Sciatic nerve (tissue), 2 donors: ENCODE measurements at places on chromosomes 12 and 14.

- no peak for DNase-seq
These were observed 65.2 kb downstream of the PAPOLA start for GRCh38 chr14:96567289-96567899.

DNA sequence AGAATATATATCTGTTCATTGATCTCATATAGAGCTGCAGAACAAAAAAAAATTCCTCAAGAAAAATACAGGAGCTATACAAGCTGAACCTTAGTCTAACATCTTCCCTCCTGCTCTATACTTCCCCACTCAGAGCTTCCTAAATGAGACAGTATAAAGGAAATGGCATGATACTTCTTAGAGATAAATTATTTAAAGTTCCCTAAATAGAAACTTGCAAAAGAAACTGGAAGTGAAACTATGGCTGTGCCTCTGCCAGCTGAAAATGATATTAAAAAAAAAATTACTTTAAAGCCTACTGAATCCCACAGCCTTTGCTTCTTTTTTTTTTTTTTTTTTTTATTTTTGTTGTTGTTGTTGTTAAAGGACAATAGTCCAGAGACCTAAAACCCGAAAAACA, 11.6 kb upstream of the NEK9 start:
- DNase-seq = no peak

DNA sequence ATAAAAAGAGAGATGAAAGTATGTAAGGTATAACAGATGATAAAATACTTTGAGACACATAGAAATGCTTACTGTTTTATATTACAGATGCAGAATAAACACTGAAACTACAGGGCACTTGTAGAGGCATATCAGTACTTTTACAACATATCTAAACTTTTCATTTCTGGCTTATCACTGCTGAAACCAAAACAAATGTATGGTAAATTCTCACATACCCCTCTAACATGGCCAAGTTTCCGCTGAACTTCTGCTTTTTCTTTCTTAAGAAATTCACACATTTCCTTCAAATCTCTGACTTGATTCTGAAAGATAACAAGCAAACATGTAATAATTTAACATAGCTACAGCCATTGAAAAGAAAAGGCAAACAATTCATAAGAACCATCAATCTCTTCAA, 33.3 kb upstream of the C12orf50 start:
- DNase-seq = no peak

GRCh38 chr14:31828946-31829868, 247.9 kb upstream of the ARHGAP5 start:
- no peak for DNase-seq

DNA sequence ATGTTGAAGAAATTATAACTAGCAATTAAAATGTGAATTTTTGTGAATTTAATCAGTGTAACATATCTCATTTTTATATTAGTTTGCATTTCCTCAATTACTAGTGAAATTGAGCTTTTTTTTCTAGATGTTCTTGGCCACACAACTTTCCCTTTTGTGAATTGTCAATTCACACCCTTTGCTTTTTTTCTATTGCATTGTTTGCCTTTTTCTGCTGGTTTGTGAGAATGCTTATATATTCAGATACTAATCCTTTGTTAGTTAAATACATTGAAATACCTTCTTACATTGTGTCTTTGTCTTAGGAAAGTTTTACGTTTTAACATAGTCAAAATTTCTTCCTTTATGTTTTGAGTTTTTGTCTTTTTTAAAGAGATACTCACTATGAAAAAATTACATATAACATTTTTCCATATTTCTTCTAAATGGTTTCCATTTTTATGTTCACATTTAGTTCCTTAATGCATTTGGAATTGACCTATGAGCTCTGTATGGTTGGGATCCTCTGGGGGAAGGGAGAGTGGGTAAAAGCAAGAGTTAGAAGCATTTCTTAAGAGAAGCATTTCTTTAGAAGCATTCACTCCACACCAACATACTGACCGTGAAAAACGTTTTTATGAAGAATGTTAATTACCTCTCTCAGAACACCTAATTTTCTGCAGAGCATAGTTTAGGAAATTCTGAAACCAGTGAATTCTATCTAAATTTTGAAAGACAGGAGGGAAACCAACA, 126.0 kb downstream of the CAPZA3 start:
- no peak for DNase-seq

DNA sequence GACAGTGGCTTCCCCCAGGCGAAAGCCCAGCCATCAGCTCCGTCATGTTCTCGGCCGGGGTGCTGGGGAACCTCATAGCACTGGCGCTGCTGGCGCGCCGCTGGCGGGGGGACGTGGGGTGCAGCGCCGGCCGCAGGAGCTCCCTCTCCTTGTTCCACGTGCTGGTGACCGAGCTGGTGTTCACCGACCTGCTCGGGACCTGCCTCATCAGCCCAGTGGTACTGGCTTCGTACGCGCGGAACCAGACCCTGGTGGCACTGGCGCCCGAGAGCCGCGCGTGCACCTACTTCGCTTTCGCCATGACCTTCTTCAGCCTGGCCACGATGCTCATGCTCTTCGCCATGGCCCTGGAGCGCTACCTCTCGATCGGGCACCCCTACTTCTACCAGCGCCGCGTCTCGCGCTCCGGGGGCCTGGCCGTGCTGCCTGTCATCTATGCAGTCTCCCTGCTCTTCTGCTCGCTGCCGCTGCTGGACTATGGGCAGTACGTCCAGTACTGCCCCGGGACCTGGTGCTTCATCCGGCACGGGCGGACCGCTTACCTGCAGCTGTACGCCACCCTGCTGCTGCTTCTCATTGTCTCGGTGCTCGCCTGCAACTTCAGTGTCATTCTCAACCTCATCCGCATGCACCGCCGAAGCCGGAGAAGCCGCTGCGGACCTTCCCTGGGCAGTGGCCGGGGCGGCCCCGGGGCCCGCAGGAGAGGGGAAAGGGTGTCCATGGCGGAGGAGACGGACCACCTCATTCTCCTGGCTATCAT, 663 bp downstream of the PTGER2 start:
- no peak for DNase-seq

DNA sequence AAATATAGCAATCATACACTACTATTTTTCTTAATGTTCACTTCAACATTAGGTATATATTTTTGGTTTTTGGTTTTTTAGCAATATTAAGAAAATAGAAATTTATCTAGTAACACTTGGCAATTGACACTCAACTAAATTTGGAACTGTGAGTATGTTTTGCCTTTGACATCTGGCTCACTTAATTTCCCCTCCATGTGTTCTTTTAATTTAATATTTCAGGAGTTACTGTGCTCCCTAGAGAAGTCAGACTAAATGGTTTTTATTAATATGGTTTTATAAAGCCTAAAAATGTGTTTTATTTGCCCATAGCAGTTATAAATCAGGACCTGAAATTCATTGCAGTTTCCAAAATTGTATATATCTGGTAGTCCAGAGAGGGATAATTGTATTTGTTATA, 175.3 kb upstream of the AVPR1A start:
- no peak for DNase-seq

- DNase-seq = no peak
These were observed 1.7 kb downstream of the CREBL2 start for GRCh38 chr12:12613344-12613743.

DNA sequence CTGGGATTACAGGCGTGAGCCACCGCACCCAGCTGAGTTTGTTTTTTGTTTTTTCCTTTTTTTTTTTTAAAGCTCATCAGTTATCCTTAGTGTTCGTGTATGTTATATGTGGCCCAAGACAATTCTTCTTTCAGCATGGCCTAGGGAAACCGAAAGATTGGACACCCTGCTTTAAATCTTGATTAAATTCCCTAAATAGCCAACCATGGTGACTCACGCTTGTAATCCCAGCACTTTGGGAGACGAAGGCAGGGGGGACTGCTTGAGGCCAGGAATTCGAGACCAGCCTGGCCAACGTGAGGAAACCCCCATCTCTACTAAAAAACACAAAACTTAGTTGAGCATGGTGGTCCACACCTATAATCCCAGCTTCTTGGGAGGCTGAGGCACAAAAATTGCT, 131.1 kb downstream of the MED13L start:
- no peak for DNase-seq

GRCh38 chr14:86858591-86858990, 1134.4 kb downstream of the GALC start:
- DNase-seq = no peak

- DNase-seq = no peak
These were observed 52.3 kb upstream of the TRIM9 start for GRCh38 chr14:51147183-51147582.

- no peak for DNase-seq
These were observed 82.0 kb upstream of the WSCD2 start for GRCh38 chr12:108047071-108047550.

DNA sequence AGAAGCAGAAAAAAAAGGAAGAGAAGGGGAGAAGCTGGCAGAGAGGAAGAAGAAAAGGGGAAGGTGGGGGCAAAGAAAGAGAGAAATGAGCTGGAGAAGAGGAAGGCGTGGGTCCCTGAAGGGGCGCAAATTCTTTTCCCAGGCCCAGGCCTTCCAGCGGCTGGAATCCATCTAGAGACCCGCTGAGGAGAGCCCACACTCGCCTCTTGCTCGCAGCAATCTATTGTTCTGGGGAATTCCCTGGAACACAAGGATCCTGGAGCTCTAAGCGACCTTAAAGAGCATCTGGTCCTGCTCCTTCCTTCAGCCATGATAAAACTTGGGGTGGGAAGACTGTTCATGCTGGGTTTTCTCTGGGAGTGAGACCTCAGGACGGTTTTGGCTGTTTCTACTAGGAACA, 41.2 kb upstream of the FKBP4 start:
- no peak for DNase-seq

- DNase-seq = no peak
These were observed 119.7 kb downstream of the SLC25A47 start for GRCh38 chr14:100442498-100443490.

DNA sequence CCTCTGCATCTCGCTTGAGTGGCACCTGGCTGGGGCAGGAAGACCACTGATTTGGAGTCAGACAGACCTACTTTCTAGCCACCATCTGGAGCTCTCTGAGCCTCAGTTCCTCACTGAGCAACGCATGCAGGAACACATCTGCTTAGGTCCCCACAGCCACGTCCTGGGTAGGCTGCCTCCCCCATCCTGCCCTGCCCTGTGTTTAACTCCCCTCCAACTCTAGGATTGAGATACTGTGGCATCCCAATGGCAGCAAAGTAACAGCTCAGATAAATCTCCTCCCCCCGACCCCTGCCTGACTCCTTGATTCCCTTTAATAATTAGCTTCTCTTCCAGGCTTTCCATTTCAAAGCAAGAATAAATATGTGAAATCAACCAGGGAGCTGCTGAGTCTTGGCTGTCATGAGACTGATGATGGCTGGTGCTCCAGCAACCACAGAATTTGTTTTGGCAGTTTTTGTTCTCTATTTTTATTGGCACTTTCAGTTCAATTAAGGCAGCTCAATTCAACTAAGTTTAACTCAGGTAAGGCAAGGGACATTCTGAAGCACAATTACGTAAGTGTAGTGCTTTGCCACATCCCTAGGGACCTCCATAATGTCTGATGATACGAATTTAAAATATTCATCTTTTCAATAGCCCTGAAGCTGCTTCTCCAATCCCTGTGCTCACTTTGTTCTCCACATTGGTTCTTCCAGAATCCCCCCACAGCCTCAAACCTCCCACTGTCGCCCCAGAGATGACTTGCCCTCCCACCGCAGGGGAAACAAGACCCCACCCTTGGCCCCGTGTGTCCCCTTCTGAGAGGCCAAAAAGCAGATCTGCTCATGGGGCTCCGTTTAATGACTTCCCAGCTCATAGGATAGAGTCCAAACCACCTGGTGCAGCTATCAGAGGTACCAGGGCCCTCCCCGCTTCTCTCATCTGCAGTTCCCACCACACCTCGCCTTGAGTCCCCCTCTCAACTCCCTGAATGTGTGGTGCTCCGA, 58.2 kb downstream of the ESR2 start:
- DNase-seq = no peak

- no peak for DNase-seq
These were observed 851 bp downstream of the YLPM1 start for GRCh38 chr14:74763803-74764531.

GRCh38 chr14:22358726-22359125, 230.3 kb downstream of the DAD1 start:
- DNase-seq = no peak

- DNase-seq = no peak
These were observed at the start of gene NRXN3 for GRCh38 chr14:78170203-78170602. Gene NRXN3 (plus strand): TSS chr14:78170373. CDS start chr14:78243094, 72,721 bp downstream.

- DNase-seq = peak; percentile 73
These were observed 418 bp downstream of the AMN1 start for GRCh38 chr12:31728289-31728916.

- no peak for DNase-seq
These were observed 114.8 kb downstream of the SNAPC1 start for GRCh38 chr14:61877035-61877390.

- no peak for DNase-seq
These were observed 381.3 kb downstream of the TMTC2 start for GRCh38 chr12:83067981-83068380.

DNA sequence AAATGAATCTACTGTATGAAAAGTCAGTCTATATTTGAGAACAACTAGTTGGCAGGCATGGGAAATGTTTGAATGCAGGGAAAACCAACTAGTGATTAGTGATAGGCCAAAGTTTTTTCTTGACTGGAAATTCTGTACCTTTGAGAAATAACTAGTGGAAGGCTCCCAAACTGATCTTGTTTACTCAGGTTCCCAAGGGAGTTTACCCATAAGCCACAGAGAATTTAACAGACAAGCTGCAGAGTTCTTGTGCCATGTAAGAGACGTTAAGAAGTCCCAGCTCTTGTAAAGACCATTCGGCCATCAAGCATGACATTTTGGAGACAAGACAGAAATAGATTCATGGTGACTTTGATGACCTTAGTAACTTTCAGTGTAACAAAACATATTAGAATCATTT, 1882.8 kb upstream of the SEL1L start:
- DNase-seq = no peak

GRCh38 chr12:58359084-58359483, 417.7 kb downstream of the ATP23 start:
- no peak for DNase-seq

- no peak for DNase-seq
These were observed 31.9 kb upstream of the MON2 start for GRCh38 chr12:62434494-62435302.

GRCh38 chr12:129570796-129571400, 332.9 kb downstream of the TMEM132D start:
- DNase-seq = no peak

GRCh38 chr12:105679982-105680381, 349.5 kb downstream of the C12orf75 start:
- DNase-seq = no peak

DNA sequence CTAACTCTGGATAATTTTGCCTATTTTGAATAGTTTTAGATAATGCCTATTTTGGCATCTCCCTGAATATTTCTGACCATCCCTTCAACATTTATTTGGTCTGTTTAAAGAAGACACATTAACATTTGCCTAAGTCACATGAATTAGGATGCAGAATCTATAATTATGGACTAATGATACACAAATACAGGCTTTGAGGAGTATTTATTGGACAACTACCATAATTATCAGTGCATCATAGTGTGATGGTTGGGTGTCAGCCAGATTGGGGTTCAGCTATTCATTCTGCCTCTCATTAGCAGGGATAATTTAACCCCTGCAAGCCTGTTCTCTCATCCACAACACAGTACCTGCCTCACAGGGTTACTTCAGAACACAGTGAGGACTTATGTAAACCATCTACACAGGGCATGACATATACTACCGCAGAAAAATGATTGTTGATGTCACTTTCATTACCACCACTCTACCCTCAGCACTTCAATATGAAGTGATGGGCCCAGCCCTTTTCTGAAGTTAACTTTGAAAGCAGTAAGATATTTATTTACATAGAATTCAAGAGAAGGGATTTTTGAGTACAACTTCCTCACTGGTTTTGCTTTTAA, 14.4 kb downstream of the PRKCH start:
- DNase-seq = no peak

- no peak for DNase-seq
These were observed 228.9 kb downstream of the ANO2 start for GRCh38 chr12:5716201-5716600.
